ENCODE measurements at places on chromosomes 6 and 20. TPM values are rescaled to one million over a fixed set of nuclear protein-coding genes. Genes with fewer than 3 reads are reported as not detected.
A peak's percentile ranks its signal among the peaks of the same experiment; 100 is the strongest.

Gene FARS2
- total RNA-seq = 6.5 TPM

Gene COMMD7
- 18.7 TPM for total RNA-seq

Gene PTCRA
- total RNA-seq = not detected

Gene TNFRSF6B
- total RNA-seq = 9.9 TPM

Gene DPPA5
- not detected for total RNA-seq

Gene SLC22A2
- not detected for total RNA-seq

Gene AGER
- 4.9 TPM for total RNA-seq

Gene PRL
- not detected for total RNA-seq

Gene RIMS1
- total RNA-seq = 5.9 TPM

Gene NHSL1
- 7.3 TPM for total RNA-seq

Gene RAB44
- total RNA-seq = 0.26 TPM

- no peaks in the 10 kb centered on the region for H3K36me3 ChIP-seq
- peak overlapping the region; percentile 14 for H3K27ac ChIP-seq
- H3K27me3 ChIP-seq = no peaks in the 10 kb centered on the region
- peak; percentile 58 for DNase-seq
- peaks cover 9% of the 10 kb centered on the region for H3K4me1 ChIP-seq
Measured at GRCh38 chr6:47094241-47094925, 52.3 kb upstream of the ADGRF1 start.

GRCh38 chr20:2089447-2089846 lies 12.2 kb upstream of the STK35 start:
- H3K36me3 ChIP-seq = no peaks in the 10 kb centered on the region
- H3K4me3 ChIP-seq = no peak overlapping the region
- H3K4me1 ChIP-seq = no peaks in the 10 kb centered on the region
- H3K27me3 ChIP-seq = peaks cover 5% of the 10 kb centered on the region
- DNase-seq = no peak

GRCh38 chr6:119340796-119341487 lies 8.6 kb downstream of the MAN1A1 start:
- no peaks in the 10 kb centered on the region for H3K36me3 ChIP-seq
- H3K4me1 ChIP-seq = peaks cover 70% of the 10 kb centered on the region
- no peak overlapping the region for H3K27ac ChIP-seq

DNA sequence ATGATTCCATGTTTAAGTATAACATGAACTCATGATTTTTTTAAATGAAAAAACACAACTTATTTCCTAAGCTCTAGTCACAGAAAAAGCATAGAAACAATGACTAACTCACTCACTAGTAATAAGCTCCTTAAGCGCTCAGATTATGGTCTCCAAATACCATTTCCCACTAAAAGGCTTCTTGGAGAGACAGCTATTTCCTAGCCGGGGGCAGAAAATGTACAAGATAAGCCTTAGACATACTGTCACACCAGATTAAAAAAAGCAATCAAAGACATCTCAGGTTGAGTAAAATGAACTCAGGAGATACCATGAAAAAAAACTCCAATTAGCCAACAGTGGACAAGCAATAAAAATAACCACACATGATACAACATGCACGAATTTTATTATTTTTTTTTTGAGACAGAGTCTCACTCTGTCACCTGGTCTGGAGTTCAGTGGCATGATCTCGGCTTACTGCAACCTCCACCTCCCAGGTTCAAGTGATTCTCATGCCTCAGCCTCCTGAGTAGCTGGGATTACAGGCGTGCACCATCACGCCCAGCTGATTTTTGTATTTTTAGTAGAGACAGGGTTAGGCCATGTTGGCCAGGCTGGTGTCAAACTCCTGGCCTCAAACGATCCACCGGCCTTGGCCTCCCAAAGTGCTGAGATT lies 14.9 kb downstream of the SRPK1 start:
- H3K27ac ChIP-seq = no peak overlapping the region
- H3K36me3 ChIP-seq = no peaks in the 10 kb centered on the region
- peaks cover 9% of the 10 kb centered on the region for H3K4me1 ChIP-seq
- DNase-seq = no peak
- no peak overlapping the region for H3K4me3 ChIP-seq
- no peaks in the 10 kb centered on the region for H3K27me3 ChIP-seq

GRCh38 chr6:148249679-148250375 lies 92.8 kb upstream of the SASH1 start:
- no peak overlapping the region for H3K4me3 ChIP-seq
- no peak for DNase-seq
- H3K27me3 ChIP-seq = no peaks in the 10 kb centered on the region
- H3K36me3 ChIP-seq = no peaks in the 10 kb centered on the region
- no peak overlapping the region for H3K27ac ChIP-seq
- peaks cover 13% of the 10 kb centered on the region for H3K4me1 ChIP-seq

DNA sequence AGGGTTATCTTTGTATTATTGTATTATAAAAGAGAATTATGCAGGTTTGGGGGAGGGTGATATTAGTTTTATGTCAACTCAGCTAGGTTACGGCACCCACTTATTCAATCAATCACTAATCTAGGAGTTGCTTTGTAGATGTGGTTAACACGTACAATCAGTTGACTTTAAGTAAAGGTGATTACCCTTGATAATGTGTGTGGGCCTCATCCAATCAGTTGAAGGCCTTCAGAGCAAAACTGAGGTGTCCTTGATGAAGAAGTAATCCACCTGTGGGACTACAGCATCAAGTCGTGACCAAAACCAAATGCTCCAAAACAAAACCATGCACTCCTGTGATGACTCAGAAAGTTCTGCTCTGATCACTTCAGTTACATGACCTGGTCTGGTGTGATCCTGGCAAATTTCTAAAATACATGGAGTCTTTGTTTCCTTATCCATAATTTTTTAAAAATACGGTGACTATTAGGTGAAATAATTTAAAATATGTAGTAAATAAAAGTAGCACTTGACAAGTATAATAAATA lies 114.1 kb downstream of the IYD start:
- H3K36me3 ChIP-seq = no peaks in the 10 kb centered on the region
- H3K27ac ChIP-seq = no peak overlapping the region
- H3K4me3 ChIP-seq = no peak overlapping the region
- no peak for DNase-seq
- H3K4me1 ChIP-seq = no peaks in the 10 kb centered on the region
- H3K27me3 ChIP-seq = no peaks in the 10 kb centered on the region

DNA sequence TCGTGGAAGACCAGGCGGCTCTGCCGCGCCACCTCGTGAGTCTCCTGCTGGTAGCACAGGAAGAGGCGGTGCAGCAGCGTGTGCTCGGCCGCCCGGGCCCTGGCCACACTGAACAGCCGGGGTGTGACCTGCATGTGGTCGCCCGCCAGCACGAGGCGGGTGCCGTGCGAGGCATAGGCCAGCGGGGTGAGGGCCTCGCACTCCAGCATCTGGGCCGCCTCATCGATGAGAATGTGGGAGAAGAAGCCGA lies 7.0 kb downstream of the HELZ2 start:
- no peaks in the 10 kb centered on the region for H3K36me3 ChIP-seq
- no peak overlapping the region for H3K4me3 ChIP-seq
- no peak overlapping the region for H3K27ac ChIP-seq
- H3K4me1 ChIP-seq = peaks cover 6% of the 10 kb centered on the region

GRCh38 chr6:56299916-56300315 lies 52.5 kb upstream of the COL21A1 start:
- no peaks in the 10 kb centered on the region for H3K36me3 ChIP-seq
- H3K4me3 ChIP-seq = no peak overlapping the region
- no peak overlapping the region for H3K27ac ChIP-seq
- no peaks in the 10 kb centered on the region for H3K4me1 ChIP-seq
- no peaks in the 10 kb centered on the region for H3K27me3 ChIP-seq

DNA sequence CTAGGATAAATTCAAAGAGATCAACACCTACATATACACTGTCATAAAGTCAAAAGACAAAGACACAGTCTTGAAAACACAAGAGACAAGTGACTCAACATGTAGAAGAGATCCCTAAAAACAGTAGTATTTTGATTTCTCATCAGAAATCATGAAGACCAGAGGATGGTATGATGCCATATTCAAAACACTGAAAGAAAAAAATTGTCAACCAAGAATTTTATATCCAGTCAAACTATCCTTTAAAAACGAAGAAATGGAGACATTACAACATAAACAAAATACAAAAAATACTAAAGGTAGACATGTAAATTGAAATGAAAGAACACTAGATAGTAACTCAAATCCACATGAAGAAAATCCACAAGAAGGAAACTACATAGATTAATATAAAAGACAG lies 27.3 kb upstream of the HBS1L start:
- no peak for DNase-seq
- H3K36me3 ChIP-seq = no peaks in the 10 kb centered on the region
- no peaks in the 10 kb centered on the region for H3K4me1 ChIP-seq
- H3K4me3 ChIP-seq = no peak overlapping the region

- DNase-seq = peak; percentile 31
- no peaks in the 10 kb centered on the region for H3K4me1 ChIP-seq
- H3K36me3 ChIP-seq = no peaks in the 10 kb centered on the region
- H3K27ac ChIP-seq = no peak overlapping the region
- H3K27me3 ChIP-seq = no peaks in the 10 kb centered on the region
Measured at GRCh38 chr20:40506537-40506939, 182.5 kb downstream of the MAFB start.

- no peak overlapping the region for H3K4me3 ChIP-seq
- DNase-seq = no peak
- H3K36me3 ChIP-seq = no peaks in the 10 kb centered on the region
- no peaks in the 10 kb centered on the region for H3K27me3 ChIP-seq
- no peaks in the 10 kb centered on the region for H3K4me1 ChIP-seq
Measured at GRCh38 chr6:164169355-164169754, 754.8 kb downstream of the QKI start.

- no peaks in the 10 kb centered on the region for H3K36me3 ChIP-seq
- no peak overlapping the region for H3K27ac ChIP-seq
- H3K27me3 ChIP-seq = no peaks in the 10 kb centered on the region
- no peaks in the 10 kb centered on the region for H3K4me1 ChIP-seq
Measured at GRCh38 chr6:42021847-42022754, 28.2 kb upstream of the TAF8 start.

- DNase-seq = no peak
- H3K4me3 ChIP-seq = no peak overlapping the region
- H3K4me1 ChIP-seq = peaks cover 39% of the 10 kb centered on the region
- H3K36me3 ChIP-seq = peaks cover 27% of the 10 kb centered on the region
- H3K27me3 ChIP-seq = no peaks in the 10 kb centered on the region
Measured at GRCh38 chr20:17627101-17627955, 54.7 kb downstream of the RRBP1 start.

GRCh38 chr6:38566295-38567030 lies 73.3 kb downstream of the BTBD9 start:
- H3K4me1 ChIP-seq = no peaks in the 10 kb centered on the region
- H3K27me3 ChIP-seq = no peaks in the 10 kb centered on the region

GRCh38 chr20:56202493-56203077 lies 45.9 kb upstream of the MC3R start:
- H3K36me3 ChIP-seq = no peaks in the 10 kb centered on the region
- H3K27ac ChIP-seq = no peak overlapping the region
- H3K4me3 ChIP-seq = no peak overlapping the region
- H3K27me3 ChIP-seq = no peaks in the 10 kb centered on the region
- no peaks in the 10 kb centered on the region for H3K4me1 ChIP-seq

DNA sequence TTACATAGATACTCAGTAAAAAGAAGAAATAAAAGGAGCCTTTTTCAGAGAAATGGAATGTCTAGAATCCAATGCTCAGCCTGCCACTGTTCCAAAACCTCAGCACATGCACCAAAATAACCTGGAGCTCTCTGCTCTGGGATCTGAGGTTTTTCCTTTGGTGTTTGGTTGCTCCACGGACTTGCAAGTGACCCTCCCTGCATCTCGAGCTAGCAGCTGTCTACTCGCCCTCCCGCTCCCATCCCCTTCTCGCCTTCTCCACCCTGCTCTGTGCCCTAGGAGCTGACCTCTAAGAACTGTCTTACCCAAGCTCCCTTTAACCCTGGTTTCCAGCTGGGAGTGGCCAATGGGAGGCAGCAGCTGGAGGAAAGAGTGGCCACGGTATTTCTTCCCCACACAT lies 35.1 kb upstream of the FAM210B start:
- no peaks in the 10 kb centered on the region for H3K36me3 ChIP-seq
- H3K27ac ChIP-seq = no peak overlapping the region
- no peaks in the 10 kb centered on the region for H3K4me1 ChIP-seq
- no peak overlapping the region for H3K4me3 ChIP-seq

- no peaks in the 10 kb centered on the region for H3K27me3 ChIP-seq
- peak; percentile 84 for DNase-seq
- H3K4me3 ChIP-seq = no peak overlapping the region
- peaks cover 47% of the 10 kb centered on the region for H3K4me1 ChIP-seq
- peak overlapping the region; percentile 82 for H3K27ac ChIP-seq
Measured at GRCh38 chr6:13014504-13015378, 298.2 kb downstream of the PHACTR1 start.

DNA sequence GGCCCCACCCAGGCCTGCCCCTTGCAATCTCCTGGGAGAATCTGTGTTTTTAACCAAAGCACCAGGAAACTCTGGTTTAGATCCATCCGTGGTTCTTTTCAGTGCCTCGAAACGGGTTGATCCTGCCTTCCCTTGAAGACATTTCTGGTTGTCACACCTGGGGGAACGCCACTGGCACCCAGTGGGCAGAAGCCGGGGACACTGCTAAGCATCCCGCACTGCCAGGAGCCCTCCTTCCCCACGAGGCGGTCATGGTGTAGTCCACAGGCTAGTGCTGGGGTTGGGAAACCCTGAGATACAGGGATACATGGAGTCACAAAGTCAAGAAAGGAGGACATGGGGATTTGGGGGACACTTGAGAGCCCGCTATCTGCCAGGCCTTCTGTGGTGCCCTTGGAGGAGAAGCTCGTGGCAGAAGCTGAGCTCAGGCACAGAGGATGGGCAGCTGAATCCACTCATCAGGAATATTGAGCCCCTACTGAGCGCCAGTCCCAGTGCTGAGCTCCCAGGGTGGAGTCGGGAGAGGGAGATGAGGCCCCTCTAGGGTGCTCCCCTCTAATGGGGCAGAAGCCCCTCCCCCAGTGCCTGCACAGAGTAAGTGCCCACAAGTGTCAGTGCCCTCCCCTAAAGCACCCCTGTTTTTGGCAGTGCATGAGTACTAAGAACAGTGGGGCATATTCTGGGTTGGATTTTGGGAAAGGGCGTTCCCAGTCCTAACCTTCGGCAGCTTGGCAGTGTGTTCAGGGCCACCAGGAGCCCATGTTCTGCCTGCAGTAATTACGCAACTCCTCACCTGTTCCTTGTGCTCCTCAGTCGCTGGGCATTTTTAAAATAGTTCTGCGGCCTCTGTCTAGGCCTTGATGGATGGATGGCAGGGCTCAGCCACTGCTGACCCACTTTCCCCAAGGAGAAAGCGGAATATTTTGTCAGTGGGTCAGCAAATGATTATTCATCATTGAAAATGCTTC lies 25.6 kb upstream of the PHACTR3 start:
- H3K4me1 ChIP-seq = no peaks in the 10 kb centered on the region
- no peaks in the 10 kb centered on the region for H3K27me3 ChIP-seq

DNA sequence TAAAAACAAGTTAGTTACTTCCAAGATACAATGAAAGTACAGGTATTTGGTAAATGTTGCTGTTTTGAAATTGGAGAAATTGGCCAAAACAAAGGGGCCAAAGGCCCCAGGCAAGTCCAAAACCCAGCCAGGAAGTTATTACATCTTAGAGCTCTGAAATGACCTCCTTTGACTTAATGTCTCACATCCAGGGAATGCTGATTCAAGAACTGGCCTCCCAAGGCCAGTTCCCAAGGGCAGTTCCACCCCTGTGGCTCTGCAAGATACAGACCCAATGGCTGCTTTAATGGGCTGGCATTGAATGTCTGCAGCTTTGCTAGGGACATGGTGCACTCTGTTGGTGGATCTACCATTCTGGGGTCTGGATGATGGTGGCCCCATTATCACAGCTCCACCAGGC lies 217.3 kb upstream of the FKBP1C start:
- H3K36me3 ChIP-seq = no peaks in the 10 kb centered on the region
- no peak for DNase-seq
- no peak overlapping the region for H3K27ac ChIP-seq

GRCh38 chr20:37355252-37356180 lies 9.6 kb downstream of the SRC start:
- H3K27me3 ChIP-seq = no peaks in the 10 kb centered on the region
- DNase-seq = no peak
- H3K4me1 ChIP-seq = peaks cover 47% of the 10 kb centered on the region
- H3K4me3 ChIP-seq = no peak overlapping the region
- no peak overlapping the region for H3K27ac ChIP-seq
